Caco-2 (cell line): ENCODE measurements at places on chromosomes 2 and 18.

GRCh38 chr2:205501826-205502225 lies 180.5 kb upstream of the NRP2 start:
- DNase-seq: no peak
- H3K4me1 ChIP-seq: peaks cover 16% of the 10 kb centered on the region
- no peaks in the 10 kb centered on the region for H3K36me3 ChIP-seq
- H3K27me3 ChIP-seq: no peaks in the 10 kb centered on the region
- no peak overlapping the region for H3K4me3 ChIP-seq

DNA sequence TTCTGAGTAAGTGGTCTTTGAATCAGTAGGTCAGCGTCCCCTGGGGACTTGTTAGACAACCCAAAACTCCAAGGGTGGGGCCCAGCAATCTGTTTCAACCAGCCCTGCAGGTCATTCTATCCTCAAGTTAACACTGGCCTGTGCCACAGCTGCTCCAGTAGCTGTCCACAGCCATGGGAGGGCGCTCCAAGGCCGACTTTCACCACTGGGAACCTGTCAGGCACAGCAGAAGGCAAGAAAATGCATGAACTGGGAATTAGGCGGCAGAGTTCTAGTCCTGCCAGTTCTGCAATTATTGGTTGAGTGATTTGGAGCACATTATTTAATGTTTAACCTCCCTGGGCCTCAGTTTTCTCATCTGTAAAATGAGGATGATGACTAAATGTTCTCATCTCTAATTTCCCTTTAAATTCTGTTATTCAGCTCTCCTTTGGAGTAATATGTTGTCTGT lies 17.4 kb upstream of the MRPL33 start:
- H3K27ac ChIP-seq: peak overlapping the region; percentile 99
- H3K27me3 ChIP-seq: no peaks in the 10 kb centered on the region
- H3K4me3 ChIP-seq: peak overlapping the region; percentile 56
- H3K36me3 ChIP-seq: peaks cover 5% of the 10 kb centered on the region; the same call in 1 of the 2 replicates
- peaks cover 33% of the 10 kb centered on the region for H3K4me1 ChIP-seq
- DNase-seq: peak; percentile 91

DNA sequence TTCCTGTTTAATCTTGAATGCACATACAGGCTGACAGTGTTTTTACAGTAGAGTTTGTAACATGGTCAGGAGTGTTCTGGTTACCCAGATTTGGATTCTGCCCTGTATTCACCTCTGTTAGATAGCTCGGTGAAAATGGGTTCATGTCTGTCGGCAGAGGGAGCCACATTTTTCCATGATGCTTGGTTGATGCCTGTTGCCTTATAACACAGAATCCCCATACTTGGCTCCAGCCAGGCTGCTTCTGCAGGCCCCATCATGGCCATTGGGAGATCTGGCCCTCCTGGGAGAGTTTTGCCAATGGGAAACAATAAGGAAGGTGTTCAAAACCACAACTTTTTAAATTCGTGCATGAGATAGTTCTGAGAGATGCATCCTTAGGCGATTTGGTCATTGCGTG lies 78.1 kb downstream of the WDSUB1 start:
- H3K27ac ChIP-seq: no peak overlapping the region
- no peaks in the 10 kb centered on the region for H3K36me3 ChIP-seq
- H3K4me3 ChIP-seq: no peak overlapping the region
- H3K4me1 ChIP-seq: peaks cover 25% of the 10 kb centered on the region
- no peak for DNase-seq

GRCh38 chr2:158967731-158968395 lies 577 bp upstream of the TANC1 start:
- peak overlapping the region; percentile 90 for H3K4me3 ChIP-seq
- DNase-seq: peak; percentile 71
- no peaks in the 10 kb centered on the region for H3K36me3 ChIP-seq
- H3K4me1 ChIP-seq: peaks cover 16% of the 10 kb centered on the region; the same call in 1 of the 2 replicates

DNA sequence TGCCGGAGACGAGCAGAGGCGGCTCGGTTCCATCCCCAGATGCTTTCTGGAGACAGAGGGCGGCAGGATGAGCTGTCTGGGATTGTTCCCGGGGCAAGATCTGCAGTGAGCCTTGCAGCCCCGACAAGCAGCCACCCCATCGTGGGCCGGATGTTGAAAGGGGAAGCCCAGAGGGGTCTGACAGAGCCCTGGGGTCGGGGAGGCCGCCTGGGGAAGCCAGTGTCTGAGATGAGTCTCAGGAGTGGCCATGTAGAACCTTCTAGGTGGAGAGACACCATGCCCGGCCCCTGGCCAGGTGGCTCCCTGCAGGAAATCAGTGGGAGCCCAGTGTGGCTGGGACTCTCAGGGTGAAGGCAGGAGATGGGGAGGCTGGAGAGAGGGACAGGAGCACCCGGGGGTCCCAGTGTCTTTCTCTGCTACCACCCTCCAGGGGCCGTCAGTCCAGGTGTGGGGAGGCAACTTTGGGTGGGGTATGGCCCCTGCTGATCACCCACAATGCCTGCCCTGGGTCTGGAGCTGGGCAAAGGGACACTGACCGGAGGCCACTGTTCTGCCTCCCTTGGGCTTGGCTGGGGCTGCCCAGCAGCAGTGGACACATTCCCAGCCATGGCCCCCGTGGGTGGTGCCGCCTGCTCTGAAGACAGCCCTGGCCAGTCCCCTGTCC lies 128.3 kb upstream of the HS6ST1 start:
- H3K27ac ChIP-seq: no peak overlapping the region
- peak; percentile 25 for DNase-seq
- H3K36me3 ChIP-seq: no peaks in the 10 kb centered on the region
- H3K4me1 ChIP-seq: peaks cover 11% of the 10 kb centered on the region
- H3K4me3 ChIP-seq: no peak overlapping the region

GRCh38 chr2:226969417-226970080 lies 133.7 kb downstream of the RHBDD1 start:
- no peaks in the 10 kb centered on the region for H3K27me3 ChIP-seq
- no peak for DNase-seq
- no peak overlapping the region for H3K4me3 ChIP-seq

DNA sequence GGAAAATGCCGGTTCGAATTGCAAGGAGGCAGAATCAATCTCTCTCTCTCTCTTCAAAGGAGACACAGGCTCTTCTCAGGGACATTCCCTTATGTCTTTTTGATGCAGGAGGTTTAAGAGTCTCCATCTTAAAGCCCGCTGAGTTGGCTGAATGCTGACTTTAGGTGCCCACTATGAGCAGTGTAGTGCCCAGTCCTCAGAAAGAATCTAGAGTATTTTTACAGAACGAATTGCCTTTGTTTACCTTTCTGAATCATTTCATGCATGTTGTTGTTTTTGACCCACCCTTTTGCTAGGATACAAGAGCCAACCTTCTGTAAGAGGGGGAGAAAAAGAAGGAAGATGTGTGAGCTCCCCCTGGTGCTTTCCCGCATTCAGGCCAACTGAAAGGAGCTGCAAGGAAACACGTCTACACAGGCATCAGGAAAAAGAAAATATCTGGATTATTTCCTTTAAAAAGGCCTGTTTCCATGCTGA lies 193.5 kb upstream of the TCF4 start:
- no peaks in the 10 kb centered on the region for H3K4me1 ChIP-seq
- H3K36me3 ChIP-seq: no peaks in the 10 kb centered on the region
- H3K27me3 ChIP-seq: no peaks in the 10 kb centered on the region
- H3K27ac ChIP-seq: no peak overlapping the region

- no peaks in the 10 kb centered on the region for H3K27me3 ChIP-seq
- no peak overlapping the region for H3K4me3 ChIP-seq
- H3K36me3 ChIP-seq: no peaks in the 10 kb centered on the region
- H3K27ac ChIP-seq: no peak overlapping the region
- DNase-seq: no peak
- no peaks in the 10 kb centered on the region for H3K4me1 ChIP-seq
These were observed 371.8 kb upstream of the FANCL start for GRCh38 chr2:58612973-58613372.

DNA sequence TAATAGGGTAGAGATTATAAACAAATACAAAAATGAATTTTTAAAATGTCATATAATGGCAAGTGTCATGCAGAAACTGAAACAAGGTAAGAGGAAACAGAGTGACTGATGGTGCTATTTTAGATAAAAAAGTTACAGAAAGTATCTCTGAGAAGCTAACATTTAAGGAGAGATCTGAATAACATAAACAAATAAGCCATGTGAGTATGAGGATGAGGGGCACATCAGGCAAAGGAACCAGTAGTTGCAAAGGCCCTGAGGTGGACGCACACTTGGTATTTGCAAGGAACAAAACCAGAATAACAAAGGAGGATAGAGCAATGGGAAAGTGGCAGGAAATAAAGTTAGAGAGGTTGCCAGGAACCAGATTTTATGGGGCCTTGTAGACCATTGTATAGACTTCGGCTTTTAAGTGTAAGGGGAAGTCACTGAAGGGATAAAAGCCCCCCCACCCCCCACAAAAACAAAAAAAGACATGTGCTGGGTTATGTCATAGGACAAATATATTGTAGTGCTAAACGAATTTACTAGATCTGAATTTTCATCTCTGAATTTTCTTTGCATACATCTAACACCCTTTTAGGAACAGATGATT lies 159.2 kb downstream of the DTNB start:
- H3K4me1 ChIP-seq: peaks cover 16% of the 10 kb centered on the region
- no peaks in the 10 kb centered on the region for H3K27me3 ChIP-seq
- H3K36me3 ChIP-seq: no peaks in the 10 kb centered on the region
- H3K27ac ChIP-seq: peak overlapping the region; percentile 69
- no peak for DNase-seq

DNA sequence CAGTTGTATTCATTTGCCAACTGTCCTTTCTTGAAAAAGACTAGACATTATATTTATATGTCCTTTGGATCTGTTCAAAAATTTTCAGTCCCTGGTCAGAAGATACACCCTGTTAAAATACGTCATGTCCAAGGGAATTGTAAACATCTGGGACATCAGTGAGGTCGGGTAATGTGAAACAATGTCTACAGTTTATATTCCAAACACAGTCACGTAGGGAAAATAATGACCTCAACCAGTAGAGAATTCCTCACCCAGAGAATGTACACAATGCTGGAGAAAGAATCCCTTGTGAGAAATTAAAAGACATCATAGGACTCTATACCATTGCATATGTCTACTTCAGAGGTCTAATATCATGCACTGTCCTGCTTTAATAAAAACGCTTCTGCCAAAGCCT lies 888.0 kb upstream of the CHAC2 start:
- no peaks in the 10 kb centered on the region for H3K27me3 ChIP-seq
- no peak for DNase-seq
- H3K4me3 ChIP-seq: no peak overlapping the region
- no peak overlapping the region for H3K27ac ChIP-seq

DNA sequence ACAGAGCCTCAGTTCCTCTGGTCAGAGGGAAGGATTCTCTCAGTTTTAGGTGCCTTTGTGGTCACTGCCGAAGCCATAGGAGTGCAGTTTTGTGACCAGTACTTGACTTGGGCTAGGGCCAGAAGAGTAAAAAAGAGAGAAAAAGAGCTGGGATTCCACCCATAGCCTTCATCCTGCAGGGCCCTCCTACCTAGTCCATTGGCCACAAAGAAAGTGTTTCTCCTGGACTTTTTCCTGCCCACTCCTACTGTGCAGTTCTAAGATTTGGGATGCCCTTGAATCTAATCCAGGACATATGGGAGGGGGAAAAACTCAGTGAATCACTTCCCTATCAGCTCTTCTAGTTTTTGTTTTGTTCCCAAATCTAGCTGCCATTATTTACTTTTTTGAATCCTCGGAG lies 26.0 kb downstream of the FAM117B start:
- no peaks in the 10 kb centered on the region for H3K36me3 ChIP-seq
- no peak for DNase-seq
- no peak overlapping the region for H3K27ac ChIP-seq
- H3K4me1 ChIP-seq: no peaks in the 10 kb centered on the region
- H3K4me3 ChIP-seq: no peak overlapping the region

DNA sequence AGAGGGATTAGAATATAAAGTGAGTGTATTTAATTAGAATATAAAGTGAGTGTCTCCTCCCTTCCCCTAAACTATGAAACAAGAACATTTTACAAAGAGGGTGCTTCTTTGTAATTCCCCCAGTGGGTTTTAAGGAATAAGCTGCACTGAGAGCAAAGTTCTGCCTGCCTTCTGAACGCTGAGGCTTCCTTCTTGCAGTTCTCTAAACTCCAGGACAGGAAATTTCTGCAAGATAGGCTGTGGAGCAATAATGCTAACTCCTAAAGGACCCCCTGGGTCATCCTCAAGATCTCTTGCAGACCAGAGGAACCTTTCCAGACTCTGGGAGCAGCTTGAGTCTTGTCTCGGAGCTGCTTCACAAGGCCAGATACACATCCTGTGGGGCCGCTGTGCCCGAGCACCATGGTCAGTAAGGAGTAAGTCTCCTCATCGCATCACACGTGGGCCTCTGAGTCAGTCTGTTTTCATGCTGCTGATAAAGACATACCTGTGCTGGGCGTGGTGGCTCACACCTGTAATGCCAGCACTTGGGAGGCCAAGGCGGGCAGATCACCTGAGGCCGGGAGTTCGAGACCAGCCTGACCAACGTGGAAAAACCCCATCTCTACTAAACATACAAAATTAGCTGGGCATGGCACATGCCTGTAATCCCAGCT lies 87.5 kb upstream of the KCNE4 start:
- no peak overlapping the region for H3K4me3 ChIP-seq
- H3K4me1 ChIP-seq: peaks cover 8% of the 10 kb centered on the region
- DNase-seq: no peak
- H3K36me3 ChIP-seq: no peaks in the 10 kb centered on the region
- H3K27ac ChIP-seq: no peak overlapping the region

DNA sequence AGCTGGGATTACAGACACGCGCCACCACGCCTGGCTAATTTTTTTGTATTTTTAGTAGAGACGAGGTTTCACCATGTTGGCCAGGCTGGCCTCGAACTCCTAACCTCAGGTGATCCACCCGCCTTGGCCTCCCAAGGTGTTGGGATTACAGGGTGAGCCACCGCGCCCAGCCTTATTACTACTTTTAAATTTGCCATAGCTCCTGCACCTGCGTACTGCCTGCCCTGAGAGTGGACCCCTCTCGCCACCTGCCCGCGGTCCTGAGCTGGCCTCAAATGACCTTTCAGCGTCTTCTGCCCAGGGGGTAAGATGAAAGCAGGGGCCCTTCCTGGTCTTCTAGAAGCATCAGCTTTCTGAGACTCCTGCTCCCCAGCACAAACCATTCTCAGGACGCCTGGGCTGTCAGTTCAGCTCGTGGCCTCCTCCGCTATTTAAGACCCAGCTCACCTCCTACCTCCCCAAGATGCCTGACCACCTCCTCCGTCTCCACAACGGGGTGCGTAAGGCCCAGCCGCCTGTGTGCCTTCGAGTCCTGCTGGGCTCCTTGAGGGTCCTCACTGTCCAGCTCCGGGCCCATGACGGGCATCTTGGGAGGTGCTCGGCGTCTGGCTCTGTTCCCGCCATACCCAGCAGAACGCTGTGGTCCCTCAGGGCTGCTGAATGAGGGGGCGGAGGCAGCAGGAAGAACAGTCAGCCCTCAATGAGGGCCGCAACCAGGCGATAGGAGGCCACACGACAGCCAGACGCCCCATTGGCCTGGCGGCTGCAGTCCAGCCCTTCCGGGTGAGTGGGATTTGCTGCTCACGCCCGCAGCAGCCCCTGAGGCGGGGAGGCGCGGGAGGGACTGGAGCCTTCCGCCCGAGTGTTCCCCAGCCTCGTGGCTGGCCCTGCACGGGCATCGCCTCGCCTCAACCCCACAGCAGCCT lies 266.6 kb downstream of the TFCP2L1 start:
- H3K36me3 ChIP-seq: no peaks in the 10 kb centered on the region
- no peak overlapping the region for H3K27ac ChIP-seq
- no peak for DNase-seq
- H3K4me1 ChIP-seq: peaks cover 4% of the 10 kb centered on the region
